Thyroid gland (tissue), 4 donors: ENCODE measurements at places on chromosomes 6 and 20. TPM values are rescaled to one million over a fixed set of nuclear protein-coding genes. Genes with fewer than 3 reads are reported as not detected.

The TAGAP gene
- 1.1 TPM for total RNA-seq

DNA sequence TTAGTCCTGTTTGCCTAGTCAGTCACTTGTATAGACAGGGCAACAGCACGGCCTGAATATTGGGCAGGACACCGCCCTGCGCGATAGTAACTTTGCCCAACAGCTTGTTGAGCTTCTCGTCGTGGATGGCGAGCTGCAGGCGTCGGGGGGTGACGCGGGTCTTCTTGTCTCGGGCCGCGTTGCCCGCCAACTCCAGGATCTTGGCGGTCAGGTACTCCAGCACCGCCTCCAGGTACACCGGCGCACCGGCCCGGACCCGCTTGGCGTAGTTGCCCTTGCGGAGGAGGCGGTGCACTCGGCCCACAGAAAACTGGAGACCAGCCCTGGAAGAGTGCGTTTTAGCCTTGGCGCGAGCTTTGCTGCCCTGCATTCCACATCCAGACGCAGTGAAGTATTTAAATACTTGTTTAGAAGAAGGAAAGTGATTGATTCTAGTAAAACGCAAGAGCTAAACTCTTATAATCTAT is 92.8 kb upstream of the BTN3A2 start:
- DNase-seq, result peak; percentile 83
- no peaks in the 10 kb centered on the region for H3K36me3 ChIP-seq
- H3K27ac ChIP-seq, result peak overlapping the region; percentile 89
- peaks cover 6% of the 10 kb centered on the region for H3K4me1 ChIP-seq
- H3K27me3 ChIP-seq, result no peaks in the 10 kb centered on the region

DNA sequence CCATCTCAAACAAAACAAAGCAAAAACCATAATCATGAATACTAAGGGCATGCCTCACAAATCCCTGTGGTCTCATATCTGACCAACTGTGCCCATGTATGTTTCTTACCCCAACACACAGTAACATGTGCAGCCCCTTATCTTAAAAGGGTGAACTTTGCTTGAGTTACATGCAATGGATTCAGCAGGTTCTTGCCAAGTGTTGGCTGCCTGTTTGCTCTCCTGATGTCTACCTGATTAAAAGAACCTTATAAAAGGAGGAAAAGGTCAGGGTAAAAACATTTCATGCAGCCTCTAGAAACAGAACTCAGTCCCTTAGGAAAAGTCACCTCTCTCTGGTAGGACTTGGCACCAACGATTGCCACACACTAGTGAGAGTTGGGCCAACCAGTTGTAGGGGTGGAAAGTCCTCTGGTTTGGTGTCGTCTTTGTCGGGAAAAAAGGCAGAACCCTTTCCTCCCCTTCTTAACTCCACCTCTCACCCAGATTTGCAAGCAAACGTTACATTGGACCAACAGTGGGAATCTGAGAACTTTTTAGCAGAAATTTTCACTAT is 14.0 kb upstream of the LRRN4 start:
- H3K4me1 ChIP-seq, result peaks cover 9% of the 10 kb centered on the region
- H3K27me3 ChIP-seq, result no peaks in the 10 kb centered on the region
- no peak overlapping the region for H3K27ac ChIP-seq
- no peak overlapping the region for H3K4me3 ChIP-seq
- no peaks in the 10 kb centered on the region for H3K36me3 ChIP-seq

- no peaks in the 10 kb centered on the region for H3K4me1 ChIP-seq
- no peak overlapping the region for H3K4me3 ChIP-seq
- DNase-seq, result no peak
- H3K36me3 ChIP-seq, result no peaks in the 10 kb centered on the region
Observed at GRCh38 chr20:8116067-8116811, 15.8 kb upstream of the PLCB1 start.

DNA sequence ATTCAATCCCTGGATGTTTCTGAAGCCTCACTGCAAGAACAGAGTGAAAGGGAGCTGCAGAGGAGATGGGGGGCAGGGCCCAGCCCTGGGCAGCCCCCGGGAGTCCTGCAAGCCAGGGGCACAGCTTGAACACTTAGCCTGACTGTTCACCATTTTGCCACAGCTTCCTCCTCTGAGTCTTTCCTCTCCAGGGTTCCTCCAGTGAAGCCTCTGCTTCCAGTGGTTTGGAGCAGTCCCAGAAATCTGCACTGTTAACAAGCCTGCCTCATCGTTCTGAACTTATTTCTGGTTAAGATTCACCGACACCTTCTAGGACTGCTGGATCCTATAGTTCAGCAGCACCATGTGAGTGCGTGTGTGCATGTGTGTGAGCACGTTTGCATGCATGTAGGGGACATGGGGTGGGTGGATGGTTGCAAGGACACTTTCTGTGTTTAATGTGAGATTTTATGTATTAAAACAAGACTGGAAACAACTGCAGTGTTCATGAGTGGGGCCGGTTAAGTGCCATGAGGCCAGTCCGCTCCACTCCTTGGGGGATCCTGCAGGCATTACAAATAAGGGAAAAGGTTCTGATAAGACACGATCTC is 24.6 kb downstream of the CEBPB start:
- DNase-seq, result no peak
- no peak overlapping the region for H3K27ac ChIP-seq
- H3K4me3 ChIP-seq, result no peak overlapping the region
- no peaks in the 10 kb centered on the region for H3K27me3 ChIP-seq
- no peaks in the 10 kb centered on the region for H3K36me3 ChIP-seq

DNA sequence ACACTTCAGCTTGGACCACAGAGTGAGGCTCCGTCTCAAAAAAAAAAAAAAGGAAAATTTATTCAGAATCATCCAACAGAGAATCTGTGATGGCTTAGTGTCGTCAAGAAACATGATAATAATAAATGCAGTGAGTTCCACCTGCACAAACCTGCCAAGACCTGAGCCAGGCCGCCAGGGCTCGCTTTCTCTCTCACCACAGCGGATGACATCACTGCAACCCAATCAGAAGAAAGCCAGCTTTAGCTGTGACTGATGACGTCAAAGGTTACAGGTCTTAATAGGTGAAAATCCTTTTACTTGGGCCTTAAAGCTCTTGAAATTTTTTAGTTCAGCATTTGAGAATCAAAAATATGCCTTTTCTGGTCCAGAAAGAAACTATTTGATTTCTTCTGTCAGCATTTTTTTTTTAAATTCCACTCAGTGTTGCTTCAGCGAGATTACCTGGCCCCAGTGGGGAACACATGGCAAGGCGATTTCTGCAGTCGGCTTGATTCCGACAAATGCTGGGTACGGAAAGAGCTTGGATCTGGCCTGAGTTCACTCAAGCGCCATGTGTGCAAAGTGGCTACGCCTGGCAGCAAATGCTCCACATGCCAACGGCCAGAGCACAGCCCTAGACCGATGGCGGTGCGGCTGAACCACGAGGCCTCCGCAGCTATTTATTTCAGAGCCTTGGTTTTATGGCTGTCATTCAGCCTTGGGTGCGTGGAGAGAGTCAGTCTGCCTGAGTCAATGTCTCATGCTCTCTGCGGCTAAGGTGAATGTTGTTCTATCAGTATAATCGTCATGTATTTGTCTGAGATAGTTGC is 105.7 kb upstream of the QKI start:
- no peaks in the 10 kb centered on the region for H3K4me1 ChIP-seq
- no peak overlapping the region for H3K4me3 ChIP-seq
- no peak overlapping the region for H3K27ac ChIP-seq
- H3K27me3 ChIP-seq, result no peaks in the 10 kb centered on the region
